ENCODE measurements at places on chromosomes 1 and 21.

GRCh38 chr1:201469645-201470074 is 672 bp upstream of the PHLDA3 start:
- DNase-seq, result no peak

DNA sequence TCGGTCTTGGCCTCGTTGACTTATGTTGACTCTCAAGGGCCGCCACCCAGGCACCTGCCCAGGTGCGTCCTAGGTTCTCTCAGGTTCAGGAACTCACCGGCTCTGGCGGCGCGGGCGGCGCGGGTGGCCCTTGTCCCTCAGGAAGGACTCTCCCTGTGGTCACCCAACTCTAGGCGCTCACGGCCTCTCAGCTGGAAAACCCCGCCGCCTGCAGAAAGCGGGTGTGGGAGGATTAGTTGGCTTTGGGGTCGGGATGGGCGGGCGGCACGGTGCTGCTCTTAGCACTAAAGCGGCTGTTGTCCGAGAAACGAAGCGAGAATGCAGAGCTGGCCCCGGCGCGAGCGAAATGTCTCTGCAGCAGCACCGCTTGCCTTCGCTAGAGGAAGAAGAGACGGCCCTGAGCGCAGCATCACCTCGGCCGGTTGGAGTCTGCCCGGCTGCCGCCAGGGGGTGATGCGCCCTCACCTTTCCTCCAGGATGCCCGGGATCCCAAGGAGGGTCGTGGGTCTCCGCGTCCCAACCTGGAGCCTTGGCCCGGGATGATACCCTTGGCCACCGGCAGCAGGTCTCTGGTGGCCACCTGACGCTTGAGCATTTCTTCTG is 8.1 kb upstream of the TADA1 start:
- peak; percentile 27 for DNase-seq

DNA sequence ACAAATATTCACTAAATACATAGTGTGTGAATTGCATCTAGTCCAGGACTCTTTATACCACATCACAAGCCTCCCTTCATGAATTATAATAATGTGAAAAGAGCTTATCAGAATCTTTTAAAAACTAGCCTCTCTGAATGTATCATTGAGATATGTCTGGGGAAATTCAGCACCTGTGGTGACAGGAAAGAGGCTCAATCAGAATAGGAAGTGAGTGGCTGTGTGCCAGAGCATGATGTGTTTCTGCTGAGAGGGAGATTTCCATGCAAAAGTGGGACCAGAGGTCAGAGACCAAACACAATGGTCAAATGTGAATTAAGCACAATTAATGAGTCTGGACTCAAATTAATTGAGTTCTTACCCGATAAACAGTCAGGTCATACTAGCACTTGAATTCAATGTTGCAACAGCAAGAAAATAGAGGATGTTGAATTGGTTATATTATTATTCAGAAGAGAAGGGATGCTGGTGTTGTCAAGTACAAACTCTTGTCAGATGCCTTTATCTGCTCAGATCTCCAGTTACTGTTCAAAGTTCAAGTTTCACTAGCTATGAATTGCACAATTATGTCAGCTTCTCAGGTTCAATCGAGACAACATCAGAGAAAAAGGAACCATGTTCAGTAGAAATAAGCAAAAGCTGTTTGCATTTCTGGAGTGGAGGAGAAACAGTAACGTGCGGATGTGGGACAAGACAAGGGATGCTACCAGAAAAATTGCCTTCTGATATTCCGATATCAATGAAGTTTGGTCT is 226.2 kb downstream of the ZNF326 start:
- DNase-seq, result no peak

- no peak for DNase-seq
These were observed 2.1 kb downstream of the KCNN3 start for GRCh38 chr1:154867841-154868605.

- no peak for DNase-seq
These were observed 58.5 kb downstream of the PKN2 start for GRCh38 chr1:88742531-88742930.

GRCh38 chr1:118989878-118990378 is 1.8 kb upstream of the TBX15 start:
- no peak for DNase-seq

DNA sequence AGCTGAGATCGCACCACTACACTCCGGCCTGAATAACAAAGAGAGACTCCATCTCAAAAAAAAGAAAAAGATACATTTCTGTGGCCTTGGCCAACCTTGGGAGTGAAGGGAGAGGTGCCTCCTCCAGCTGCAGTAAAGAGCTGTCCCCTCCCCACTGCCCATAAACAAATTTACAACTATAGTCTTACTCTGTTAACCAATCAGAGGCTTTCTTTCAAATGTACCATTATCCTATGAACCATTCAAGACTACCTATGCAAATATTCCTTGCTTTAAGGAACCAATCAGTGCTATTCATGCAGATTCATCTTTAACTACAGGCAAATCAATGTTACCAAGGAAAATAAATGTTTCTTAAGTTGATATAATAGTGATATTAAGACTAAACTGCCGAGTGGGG is 1.0 kb downstream of the CELA2B start:
- no peak for DNase-seq

DNA sequence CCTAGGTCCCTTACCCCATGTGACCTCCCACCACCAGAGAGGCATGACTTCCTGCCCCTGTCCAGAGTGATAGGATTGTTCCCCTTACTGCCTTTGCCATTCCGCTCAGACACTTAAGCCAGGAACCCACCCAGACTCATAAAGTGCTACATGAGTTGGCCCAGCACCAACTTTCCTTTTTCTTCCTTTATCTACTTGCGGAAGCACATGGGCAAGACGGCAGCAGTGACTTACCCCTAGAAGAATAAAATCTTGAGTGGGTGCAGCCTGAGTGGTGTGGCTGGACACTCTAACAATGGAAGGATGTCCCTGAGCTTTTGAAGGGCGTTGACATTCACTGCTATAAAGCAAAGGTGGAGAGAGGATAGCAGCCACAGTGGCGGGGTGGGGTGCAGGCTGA is 100.1 kb downstream of the MAB21L3 start:
- DNase-seq, result no peak

DNA sequence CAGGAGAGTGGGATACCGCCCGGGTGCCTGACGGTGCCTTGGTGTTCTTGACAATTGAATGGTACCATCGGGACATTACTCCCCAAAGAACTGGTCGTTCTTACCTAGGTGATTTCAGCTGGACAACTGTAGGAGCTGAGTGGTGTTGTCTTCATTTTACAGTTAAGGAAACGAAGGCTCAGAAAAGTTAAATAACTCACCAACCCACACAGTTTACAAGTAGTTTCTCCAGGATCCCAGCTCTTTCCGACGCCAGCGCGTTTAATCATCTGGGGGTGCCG is 1.6 kb downstream of the PIK3CD start:
- DNase-seq, result no peak

DNA sequence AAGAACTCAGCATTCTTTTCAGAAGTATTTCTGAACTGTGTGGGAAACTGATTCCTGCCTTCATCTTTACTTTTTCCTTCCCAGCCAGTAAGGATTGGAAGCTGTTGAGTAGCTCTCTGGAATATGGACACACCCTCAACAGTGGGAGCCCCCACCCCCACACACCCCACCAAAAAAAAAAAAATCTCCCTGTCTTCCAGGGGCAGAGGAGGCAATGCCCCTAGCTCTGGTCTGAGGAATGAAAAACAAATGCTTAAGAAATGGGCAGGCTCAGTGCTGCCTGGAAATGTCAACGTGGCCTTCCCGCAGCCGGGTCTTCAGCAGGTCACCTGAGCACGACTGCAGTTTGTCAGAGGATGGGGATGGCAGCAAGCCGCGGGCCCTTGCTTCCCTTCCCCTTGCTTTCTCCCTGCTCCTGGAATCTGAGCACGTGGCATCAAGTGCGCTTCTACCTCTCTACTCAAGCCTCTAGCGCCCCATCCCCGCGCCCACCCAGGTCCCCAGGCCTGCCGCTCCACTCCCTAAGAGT is 479 bp downstream of the RGS16 start:
- no peak for DNase-seq

- DNase-seq, result no peak
These were observed 190.5 kb downstream of the RYR2 start for GRCh38 chr1:237232501-237232900.

GRCh38 chr1:68321084-68321685 is 88.9 kb upstream of the WLS start:
- no peak for DNase-seq

DNA sequence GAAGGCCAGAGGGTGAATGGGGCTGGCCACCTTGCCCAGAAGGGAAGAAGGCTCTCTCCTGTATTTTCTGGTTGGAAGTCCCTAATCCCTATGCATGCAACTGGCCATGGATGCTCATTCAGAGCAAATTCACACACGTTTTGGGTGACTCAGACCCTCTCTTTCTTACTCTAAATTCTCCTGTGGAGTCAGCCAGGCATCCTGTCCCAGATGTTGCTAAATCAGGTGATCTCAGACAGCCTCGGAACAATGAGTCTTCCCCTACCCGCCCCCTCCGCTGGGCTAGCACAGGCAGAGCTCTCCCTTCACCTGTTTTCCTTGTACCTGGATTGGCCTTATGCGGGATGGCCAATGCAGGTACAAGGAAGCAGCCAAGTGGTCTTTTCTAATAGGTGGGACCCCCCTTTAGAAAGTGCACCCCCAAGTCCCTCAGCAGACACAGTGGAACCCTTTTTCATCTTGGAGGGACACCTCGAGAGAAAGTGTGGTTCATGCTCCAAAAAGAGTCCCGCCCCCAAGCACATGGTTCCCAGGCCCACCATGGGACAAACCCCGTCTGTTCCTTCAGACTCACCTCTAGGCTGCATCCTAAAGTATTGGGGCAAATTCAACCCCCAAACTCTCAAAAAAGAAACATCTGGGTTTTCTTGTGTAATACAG is 8.6 kb downstream of the S100A6 start:
- no peak for DNase-seq

DNA sequence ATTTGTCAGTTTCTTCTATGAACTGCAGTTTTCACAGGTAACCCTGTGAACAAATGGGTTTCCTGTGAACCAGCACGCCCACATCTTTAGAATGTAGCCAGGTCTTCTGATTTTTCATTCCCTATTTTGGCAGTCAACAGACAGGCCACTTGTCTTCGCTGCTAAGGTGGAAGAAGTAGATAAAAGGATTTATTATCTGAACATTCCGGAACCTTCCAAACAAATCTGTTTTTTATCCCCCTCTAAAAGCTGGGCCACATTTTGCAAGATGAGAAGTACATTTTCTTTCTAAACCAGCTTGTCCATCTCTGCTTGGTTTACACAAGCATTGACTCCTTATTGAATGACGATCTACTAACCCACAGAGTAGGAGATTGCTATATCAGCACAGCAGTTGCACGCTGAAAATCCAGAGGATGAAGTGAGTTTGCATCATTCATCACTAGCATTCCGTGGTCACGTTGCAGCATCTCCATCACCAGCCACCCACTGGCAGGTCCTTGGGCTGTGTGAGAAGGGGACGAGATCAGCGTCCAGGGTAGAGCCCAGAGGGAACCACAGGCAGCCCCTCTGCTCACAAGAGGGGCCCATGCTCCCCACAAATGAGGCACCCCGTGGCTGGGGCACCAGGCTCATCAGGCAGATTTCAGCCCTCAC is 83.5 kb downstream of the TOMM20 start:
- DNase-seq, result no peak
